Renal pelvis (tissue), 12 donors: ENCODE measurements at places on chromosomes 7 and 10.

DNA sequence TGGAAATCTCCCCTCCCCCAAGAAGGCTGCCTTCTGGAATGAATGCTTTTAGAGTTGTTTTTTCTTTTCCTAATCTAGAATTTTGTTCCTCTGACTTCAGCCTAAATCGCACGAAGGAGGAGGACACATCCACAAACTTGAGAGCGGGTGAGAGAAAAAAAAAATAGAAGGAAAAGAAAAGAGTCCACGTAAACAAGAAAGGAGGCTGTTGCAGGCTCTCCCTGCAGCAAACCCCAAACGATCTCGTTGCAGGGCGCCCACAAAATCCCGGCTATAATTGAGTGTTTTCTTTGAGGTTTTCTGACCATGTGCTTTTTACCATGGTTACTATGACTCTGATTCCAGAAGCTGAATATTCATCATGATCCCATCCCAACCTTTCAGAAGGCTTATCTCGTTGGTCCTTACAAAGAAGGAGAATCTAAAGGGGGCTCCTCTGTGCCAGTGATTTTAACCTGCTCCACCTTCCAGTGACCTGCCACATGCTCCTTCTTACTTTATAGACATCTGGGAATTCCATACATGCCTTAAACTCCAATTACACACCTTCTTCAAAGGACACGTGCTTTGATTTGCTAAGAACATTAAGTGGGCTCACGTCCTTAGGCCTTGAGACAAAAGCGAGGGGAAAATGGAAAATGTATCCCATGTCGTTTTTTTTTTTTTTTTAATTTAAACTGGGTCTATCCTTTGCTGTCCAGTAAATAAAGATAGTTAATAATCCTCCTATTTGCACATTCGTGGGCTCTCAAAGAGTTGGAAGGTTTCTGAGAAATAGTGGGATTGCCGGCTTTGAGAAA, 5.8 kb downstream of the TWIST1 start:
- no peak for DNase-seq

DNA sequence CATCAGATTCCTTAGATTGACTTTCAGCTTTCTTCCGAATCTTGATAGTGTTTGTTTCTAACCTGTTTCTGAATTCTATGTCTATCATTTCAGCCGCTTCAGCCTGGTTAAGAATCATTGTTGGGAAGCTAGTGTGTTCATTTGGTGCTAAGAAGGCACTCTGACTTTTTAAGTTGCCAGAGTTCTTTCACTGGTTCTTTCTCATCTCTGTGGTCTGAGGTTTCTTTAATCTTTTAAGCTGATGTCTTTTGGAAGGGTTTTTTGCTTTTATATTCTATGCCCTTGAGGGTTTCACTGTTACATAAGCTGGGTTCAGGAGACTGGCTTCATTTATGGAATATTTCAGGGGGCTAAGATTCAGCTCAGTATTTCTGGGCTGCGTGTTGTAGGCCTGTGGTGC, 104.5 kb upstream of the PRSS58 start:
- no peak for DNase-seq

DNA sequence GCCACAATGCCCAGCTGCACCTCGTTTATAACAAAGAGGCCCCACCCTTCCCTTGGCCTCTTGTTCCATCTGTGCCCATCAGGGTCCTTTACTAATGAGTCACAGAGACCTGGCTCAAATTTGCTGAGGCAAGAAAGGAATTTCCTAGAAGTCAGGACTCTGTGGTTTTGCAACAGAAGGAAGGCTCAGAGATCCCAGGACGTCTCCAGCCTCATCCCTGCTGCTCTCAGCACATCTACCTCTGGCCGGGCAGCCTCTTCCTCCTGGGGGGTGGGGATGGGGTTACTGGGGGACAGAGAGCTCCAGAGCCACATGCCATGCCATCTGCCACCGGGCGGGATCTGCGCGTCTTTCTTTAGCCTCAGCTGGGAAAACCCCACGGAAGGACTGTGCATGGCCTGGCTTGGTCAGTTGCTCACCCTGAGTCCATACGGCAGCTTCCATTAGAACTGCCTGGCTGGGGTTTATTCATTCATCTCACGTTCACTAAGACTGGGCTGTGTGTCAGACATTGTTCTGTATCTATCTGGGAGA, 41.9 kb upstream of the PSMG3 start:
- DNase-seq = no peak

GRCh38 chr10:42958142-42958868, 118.6 kb upstream of the RET start:
- DNase-seq = no peak

DNA sequence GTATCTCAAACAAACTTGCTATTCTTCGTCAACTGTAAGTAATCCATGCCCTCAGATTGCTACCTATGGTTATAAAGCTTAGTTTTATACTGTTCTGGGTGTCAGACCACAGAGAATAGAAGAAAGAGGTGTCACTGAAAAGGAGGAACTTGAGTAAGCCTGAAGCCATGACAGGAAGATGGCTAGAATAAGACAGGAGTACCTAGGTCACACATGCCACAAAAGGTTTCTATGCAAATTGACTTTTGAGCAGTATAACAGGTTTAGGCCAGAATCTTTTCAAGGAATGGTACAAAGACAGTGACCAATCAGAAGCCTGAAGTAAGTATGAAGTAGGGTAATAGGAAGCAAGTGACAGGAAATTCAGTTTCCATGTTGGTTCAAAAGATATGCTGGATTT, 23.5 kb downstream of the FBXW4 start:
- DNase-seq = no peak

- DNase-seq = no peak
Measured at GRCh38 chr10:132404911-132405462, 8.0 kb downstream of the PWWP2B start.

- DNase-seq = no peak
Measured at GRCh38 chr10:86314616-86315548, 51.7 kb downstream of the GRID1 start.

DNA sequence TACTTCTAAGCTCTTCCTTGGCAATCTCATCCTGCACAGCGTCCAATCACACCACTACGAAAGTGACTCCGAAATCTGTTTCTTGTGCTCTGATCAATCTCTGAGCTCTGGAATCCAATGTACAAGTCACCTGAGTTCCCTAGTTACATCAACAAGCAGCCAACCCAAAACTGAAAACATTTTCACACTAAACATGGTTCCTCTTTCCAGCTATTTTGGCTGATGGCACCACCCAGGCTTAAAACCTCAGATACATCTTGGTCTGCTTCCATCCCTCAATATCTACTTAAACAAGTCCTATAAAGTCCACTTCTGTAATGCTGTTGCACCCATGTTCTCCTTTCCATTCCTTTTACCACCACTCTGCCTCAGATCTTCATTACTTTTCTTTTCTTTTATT, 3.6 kb downstream of the BLOC1S2 start:
- no peak for DNase-seq

DNA sequence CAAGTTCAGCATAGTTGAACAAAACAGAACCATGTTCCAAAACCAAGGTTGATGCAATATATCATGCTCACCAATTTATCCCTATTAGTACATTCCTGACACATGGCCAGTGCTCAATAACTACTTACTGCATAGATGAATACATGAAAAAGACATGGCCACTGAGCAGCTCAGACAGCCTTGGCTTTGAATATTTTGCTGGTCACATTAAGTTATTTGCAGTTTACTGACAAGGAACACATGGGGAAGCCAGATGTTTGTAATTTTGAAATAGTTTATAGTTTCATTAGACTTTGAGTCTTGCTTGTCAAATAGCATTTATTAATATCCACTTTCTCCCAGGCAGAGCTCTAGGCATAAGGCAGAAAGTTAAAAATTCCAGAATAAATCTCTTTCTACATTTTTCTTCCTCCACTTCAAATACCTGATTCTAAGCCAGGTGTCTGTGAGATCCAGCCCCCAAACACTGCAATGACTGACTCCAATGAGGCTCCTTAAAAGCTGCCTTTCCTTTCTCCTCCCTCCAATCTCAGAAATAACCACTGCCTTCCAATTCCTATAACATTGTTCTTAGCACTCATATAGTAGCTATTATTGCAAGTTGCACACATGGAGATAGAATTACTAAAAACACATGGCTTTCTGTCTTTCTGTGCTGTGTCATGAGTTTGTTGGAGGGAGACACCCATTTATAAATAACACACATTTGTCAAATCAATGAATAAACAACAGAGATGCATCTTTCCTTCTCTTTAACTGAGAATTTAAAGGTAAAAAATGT, 91.3 kb downstream of the PCGF5 start:
- DNase-seq = no peak

- DNase-seq = no peak
Measured at GRCh38 chr10:79027147-79028055, 41.4 kb upstream of the ZMIZ1 start.

GRCh38 chr7:91082852-91083495, 181.3 kb upstream of the FZD1 start:
- DNase-seq = no peak

GRCh38 chr10:127997271-127997670, 90.4 kb downstream of the PTPRE start:
- no peak for DNase-seq

- no peak for DNase-seq
Measured at GRCh38 chr7:26360650-26361049, 69.0 kb downstream of the SNX10 start.

- DNase-seq = no peak
Measured at GRCh38 chr10:109823196-109823595, 100.1 kb downstream of the XPNPEP1 start.

DNA sequence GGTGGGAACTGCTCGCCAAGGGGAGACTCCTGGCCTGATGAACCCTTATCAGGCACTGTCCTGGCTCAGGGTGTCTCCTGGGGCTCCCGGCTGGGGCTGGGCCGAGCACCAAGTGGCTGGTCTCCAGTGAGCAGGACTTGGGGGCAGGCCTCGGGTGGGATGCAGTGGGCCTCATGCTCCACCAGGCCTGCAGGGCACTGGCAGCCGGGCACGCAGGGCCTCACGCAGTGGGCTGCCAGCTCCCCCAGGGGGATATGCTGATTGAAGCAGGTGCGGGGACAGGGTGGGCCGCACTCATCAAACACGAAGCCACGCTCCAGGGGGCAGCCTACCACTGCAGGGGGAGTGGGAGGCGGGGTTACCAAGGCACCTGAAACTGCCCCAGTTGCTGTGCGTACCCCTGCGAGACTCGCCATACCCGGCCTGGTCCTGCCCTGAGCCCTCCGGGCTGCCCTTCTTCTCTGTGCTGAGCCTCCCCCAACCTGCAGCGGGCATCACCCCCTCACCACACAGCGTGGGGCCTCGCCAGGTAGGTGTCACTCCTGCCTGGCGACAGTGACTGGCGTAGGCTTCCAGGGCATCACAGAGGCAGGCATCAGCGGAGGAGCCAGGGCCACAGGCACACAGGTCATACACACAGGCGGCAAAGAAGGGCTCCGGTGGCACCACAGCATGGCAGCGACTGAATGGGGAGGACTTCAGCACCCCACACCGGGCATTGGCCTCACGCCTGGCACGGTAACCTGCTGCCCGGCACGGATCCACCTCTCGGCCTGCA, 14.5 kb downstream of the ATP6V1F start:
- no peak for DNase-seq

DNA sequence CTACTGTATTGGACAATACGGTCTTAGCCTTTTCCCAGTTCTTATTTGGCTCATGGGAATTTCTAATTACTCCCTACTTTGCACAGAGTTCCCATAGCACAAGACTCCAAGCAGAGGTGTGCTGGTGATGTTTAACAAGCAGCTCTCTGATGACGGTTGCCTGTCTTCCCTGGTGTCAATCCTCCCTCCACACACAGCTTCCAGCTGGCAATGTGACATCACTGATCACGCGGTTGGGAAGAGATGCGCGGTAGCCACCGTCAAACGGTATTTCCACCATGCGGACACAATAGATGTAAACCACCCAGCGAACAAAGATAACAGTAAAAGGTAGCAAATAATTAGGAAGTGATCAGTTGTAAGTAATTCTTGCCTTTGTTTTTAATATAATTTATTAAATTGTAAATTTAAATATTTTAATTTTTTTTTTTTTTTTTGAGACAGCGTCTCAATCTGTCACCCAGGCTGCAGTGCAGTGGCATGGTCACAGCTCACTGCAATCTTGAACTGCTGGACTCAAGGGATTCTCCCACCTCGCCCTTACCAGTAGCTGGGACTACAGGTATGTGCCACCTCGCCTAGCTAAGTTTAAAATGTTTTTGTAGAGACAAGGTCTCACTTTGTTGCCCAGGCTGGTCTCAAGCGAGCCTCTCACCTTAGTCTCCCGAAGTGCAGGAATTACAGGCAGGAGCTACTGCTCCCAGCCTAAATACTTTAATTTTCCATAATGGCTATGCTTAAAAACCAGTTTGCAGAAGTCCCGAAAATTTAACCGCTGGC, 36.3 kb upstream of the IL15RA start:
- no peak for DNase-seq

- no peak for DNase-seq
Measured at GRCh38 chr10:81071087-81071796, 533.5 kb downstream of the SH2D4B start.

DNA sequence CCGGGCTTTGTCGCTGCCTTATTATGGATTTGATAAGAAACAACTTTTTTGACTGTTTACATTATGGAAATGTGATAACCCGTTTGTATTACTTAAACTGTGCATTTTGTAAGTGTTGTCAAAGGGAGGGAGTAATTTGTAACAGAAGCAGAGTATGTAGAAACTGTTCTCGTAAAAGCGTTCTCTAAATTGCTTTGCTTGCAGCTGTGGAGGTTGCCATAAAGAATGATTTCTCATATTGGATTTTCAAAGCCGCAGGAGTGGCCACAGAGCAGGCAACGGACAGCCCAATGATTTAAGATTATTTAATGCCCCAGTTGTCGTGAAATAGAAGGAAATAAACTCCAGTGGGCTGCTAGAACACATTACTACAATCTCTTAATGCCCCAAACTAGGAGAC, 114.0 kb upstream of the INSYN2A start:
- no peak for DNase-seq

DNA sequence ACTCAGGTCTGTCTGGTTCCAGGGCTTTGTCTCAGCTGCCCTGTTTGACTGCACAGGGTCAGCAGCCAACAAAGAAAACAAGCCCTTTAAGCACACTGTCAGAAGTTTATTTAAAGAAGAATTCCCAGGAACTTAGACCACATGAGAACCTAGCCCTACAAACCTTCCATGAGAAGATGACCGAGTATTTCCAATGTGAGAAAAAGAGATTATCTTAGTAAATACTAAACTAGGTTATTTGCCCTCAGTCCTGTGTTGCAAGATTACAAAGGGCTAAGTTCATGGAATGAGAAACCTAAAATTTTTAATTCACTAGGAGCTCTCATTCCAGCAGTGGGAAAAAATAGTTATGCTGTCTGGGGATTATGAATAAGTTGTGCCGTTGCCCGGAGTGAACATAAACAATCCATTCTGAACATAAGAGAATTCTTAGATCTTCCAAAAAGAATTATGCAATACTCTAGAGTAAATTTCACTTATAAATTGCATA, 46.7 kb downstream of the NOC3L start:
- DNase-seq = peak; percentile 37

GRCh38 chr10:125782054-125782453, 6.4 kb upstream of the MMP21 start:
- DNase-seq = no peak

GRCh38 chr10:79066411-79067240, 2.1 kb upstream of the ZMIZ1 start:
- DNase-seq = peak; percentile 36

- no peak for DNase-seq
Measured at GRCh38 chr7:151113344-151114150, 27.3 kb downstream of the AGAP3 start.

- DNase-seq = no peak
Measured at GRCh38 chr7:137978464-137979237, 23.2 kb downstream of the CREB3L2 start.

GRCh38 chr10:127926455-127926854, 19.6 kb downstream of the PTPRE start:
- no peak for DNase-seq
